ENCODE measurements at places on chromosomes 2 and 18.

- no peak for DNase-seq
Measured at GRCh38 chr2:169815849-169816248, 8.9 kb downstream of the METTL5 start.

GRCh38 chr2:74481961-74482800 is 617 bp downstream of the CCDC142 start:
- DNase-seq: no peak

DNA sequence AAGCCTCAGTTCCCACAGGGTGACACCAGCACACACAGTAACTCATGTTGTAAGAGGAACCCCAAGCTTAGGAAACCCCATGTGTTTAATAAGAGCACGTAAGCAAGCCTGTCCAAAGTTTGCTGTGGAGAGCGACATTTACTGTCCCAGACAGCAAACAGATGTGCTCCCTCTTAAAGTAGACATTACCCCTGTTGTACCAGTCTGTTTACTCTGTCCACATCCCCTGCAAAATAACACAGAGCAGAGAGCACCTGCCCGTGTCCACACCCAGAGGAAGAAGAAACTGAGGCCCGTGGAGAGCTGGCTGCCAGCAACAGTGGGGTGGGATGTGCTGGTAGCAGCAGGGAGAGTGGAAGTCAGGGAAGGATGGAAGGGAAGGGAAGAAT is 243.5 kb downstream of the GBX2 start:
- no peak for DNase-seq

DNA sequence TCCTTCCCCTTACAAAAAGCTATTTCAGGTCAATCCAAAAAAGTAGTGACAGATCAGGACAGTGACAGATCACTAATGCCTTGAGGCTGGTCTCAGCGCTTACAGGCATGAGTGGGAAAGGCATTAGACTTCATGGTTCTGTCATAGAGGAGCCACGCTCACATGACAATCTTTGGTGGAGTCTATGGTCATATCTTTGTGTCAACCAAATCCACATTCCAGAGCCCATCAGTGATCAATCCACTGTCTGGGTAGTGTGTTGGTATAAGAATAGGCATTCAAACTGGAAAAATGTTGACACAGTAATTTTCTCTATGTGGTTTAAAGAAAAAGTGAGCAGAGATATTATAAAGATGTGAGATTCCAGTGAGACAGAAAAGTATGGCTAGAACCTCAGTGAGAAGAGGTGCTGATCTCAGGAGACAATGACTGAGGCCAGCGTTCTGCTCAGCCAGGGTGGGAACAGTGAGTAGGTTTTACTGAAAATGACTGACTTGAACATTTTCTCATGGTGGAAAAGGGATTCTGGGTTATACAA is 215.0 kb downstream of the IRS1 start:
- DNase-seq: no peak

DNA sequence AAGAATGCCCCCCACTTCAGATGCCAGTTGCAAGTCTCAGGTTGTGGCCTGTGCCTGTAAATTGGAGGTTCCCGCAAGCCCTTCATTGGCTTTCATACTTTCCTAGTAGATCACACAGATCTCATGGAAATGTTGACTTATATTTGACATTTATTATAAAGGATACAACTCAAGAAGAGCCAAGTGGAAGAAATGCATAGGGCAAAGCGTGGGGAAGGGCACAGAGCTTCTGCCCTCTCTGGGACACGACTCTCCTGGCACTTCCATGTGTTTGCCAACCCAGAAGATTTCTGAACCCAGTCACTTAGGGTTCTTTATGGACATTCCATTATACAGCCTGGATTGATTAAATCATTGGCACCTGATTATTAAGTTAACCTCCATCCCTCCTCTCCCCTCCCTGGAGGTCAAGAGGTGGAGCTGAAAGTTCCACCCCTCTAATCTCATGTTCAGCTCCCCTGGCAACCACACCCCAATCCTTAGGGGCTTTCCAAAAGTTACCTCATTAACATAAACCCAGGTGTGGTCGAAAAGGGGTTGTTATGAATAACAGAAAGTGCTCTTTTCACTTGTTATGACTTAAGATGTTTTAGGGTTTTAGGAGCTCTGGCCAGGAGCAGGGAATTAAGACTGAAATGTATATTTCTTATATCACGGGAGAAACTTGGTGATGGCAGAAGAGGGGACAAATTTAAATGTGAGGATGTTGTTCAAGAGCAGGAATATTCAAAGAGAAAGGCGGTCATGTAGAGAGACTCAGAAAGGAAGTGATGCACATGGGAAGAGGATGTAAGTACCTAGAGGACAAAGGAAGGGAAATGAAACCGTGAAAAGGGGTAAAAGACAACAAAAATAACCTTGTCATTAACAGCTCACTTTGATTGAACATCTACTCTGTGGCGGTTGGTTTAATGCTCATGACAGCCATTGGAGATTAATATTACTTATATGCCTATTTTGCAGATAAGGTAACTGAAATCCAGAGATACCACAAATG is 31.8 kb downstream of the SP100 start:
- DNase-seq: no peak

DNA sequence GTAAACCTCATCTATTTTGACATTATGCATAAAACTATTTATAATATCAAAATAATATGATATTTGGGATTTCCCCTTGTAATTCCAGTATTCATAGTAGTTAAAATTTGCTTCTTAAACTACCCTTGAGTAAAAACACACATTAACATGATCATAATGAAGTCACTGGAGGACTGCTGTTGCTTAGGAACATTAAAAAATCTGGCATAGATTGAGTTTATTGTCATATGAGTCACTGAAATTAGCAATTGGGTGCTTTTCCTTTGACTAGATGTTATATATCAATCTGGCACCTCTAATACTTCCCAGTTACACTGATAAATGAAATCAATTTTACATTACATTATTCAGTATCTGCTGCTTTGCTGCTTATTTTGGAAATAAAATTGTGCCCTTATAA is 57.0 kb upstream of the ZC3H15 start:
- no peak for DNase-seq

DNA sequence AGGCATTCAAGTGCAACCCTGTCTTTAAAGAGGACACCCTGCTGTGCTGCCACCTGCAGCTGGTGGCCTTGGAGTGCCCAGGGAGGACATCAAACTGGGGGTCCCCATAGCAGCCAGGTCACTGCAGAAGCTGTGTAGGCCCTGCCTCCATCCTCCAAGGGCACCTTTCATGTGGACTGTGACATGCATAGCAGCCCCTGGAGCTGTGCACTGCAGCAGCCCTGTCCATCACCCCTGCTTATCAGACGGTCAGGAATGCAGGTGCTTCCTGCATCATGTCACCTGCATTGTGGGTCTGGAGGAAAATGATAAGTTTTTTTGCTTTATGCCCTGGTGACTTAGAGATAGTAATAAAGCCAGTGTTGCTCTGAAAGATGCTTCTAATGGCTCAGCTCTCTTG is 155.7 kb downstream of the DYSF start:
- DNase-seq: no peak

DNA sequence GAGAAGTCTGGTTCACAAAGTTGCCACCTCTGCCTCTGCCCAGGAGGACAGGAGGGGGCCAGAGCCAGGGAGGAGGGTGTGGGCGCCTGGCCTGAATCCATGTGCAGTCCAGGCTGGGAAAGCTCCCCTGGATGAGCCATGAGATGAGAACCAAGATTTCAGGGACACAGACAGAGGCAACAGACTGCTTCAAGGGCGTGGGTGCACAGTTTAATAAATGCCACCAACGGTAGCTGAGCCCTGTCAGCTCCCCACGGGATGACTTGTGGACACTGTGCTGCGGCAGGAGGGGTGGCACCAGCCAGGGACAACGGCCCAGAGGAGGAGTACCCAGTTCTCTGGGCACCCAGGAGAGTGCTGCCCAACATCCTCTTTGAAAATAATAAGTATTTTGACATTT is 15.2 kb downstream of the CAPG start:
- no peak for DNase-seq

DNA sequence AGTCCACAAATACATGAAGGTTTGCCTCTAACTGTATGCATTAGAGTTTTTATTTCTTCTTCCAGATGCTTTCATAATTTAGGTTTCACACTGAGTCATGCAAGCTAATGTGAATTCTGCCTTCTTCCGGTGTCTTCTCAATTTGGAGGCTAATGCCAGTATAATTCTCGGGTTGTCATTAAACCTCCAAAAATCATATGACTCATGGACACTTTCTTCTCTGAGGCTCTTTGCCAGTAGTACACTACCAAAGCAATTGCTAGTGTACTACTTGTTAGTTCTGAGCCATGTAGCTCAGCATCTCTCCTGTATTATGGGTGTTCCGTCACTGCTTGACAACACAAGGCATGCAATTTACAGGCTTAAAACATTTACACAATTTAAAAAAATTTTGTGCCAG is 137.1 kb downstream of the VWC2L start:
- DNase-seq: no peak

DNA sequence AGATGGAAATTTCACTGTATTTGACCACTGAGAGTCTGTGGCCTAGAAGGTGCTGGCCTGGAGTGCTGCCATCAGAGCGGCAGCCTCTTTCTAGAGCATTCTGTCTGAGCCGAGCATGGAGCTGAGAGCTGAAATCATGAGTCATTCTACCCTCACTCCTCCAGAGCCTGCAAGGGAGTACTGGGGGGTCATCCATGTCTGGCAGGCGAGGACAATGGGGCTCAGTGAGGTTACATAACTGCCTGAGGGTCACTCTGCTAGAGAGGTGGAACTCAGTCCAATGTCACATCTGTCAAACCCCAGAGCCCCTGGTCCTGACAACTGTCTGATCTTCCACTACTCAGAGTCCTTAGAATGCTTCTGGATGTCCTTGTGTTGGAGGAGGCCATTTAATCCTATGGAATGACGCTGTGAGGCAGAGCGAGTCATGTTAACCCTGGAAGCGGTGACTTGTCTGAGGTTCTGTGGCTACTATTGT is 65.3 kb downstream of the HAUS1 start:
- no peak for DNase-seq

- no peak for DNase-seq
Measured at GRCh38 chr2:152454960-152455359, 120.0 kb downstream of the FMNL2 start.

DNA sequence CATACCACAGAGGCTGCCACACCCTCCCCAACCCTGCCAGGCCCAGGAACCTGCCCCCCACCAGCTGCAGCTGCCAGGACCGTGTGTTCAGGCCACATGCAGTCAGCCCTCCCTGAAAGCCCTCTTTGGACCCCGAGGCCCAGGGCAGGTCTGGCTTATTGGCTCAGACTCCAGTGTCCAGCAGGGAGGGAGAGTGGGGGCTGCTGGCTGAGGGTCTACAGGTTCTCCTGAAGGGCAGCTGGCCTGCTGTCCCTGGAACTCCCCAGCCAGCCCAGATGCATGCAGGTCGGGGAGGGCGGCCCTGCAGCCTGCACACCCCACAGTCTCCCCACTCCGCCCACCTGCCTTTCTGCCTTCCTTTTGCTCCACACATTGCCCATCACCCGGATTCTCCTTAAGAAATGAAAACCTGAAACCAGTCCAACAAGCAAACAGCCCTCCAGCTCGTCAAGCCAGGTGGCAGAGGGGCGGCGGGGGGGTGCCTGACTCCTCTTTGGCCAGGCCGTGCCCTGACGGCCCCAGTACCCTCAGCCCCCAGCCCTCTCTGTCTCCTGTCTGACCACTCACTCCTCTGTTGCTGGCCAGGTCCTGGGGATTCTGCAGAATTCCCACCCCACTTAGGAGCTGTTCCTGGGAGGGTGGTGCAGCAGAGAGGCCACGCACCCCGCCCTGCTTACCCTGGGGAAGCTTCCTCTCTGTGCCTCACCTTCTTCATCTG is 18.0 kb downstream of the GPR35 start:
- no peak for DNase-seq

DNA sequence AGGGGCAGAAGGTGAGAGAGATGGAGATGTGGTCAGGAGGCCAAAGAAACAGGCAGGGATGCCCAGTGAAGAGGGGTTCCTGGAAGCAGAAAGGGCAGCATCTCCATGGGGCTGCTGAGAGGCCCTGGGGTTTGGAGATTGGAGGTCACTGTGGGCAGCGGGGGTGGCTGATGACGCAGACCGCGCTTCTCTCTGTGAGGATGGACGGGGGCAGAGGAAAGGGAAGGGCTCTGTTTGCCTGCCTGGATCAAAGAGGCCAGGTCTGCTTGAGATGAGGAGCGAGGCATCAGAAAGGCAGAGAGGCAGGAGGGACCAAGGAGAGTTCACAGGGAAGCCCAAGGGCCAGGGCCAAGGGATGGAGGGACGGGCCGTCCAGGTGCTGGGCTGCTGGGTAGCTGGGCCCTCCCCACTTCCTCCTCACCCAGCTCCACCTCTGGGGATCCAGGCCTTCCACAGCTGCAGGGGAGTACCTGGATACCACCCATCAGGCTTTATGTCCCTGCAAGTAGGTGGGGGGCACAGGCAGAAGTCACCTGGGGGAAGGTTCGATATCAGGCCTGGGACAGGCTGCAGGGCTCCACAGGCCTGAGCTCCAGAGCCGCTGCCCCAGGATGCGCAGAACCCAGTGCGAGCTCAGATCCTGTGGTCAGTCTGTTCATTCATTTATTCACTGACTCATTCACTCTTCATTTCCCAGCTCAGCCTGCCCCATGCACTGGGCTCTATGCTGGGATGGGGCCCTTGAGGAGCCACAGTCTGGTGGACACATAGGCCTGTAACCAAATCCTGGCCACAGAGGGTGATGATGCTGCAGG is 30.6 kb downstream of the ADRA2B start:
- no peak for DNase-seq

GRCh38 chr2:98701230-98701629 is 29.7 kb downstream of the MGAT4A start:
- no peak for DNase-seq

GRCh38 chr2:18975506-18976167 is 382.8 kb downstream of the OSR1 start:
- DNase-seq: no peak

DNA sequence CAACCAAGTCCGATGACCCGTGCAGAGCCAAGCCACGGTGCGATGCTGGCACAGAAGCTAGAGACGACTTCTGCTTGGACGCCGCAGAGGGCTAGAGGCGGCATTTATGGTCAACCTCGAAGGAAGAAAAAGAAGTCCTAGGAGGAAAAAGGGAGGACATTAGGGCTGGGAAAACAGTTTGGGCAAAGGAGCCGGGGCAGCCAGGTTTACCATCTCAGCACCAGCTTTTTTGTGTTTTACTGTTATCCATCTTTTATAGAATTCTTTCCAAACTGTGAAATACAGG is 643 bp upstream of the DTNB start:
- DNase-seq: no peak

DNA sequence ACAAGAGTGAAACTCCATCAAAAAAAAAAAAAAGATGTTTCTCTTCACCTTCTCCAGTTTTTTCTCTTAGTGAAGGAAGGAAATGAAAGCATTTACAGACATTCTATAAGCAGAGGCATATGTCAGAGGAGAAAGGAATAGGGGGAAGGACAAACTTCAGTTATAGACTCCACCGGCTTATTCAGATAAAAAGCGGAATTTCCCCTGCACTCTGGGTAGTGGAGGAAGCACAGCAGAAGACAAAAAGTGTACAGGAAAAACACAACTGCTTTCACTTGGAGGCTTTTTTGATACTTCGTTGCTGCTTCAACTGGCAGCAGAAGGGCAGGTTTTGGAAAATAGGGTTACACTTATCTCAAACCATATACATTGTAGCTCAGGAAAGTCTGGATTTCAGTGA is 3.2 kb upstream of the MGAT4A start:
- DNase-seq: no peak

Measured in stimulated activated CD8-positive, alpha-beta memory T cell treated with anti-CD3 and anti-CD28 coated beads, Interleukin-7, amount 100 ng/mL, for 1 hour (primary cell).